ENCODE measurements at places on chromosomes 12 and 14.

DNA sequence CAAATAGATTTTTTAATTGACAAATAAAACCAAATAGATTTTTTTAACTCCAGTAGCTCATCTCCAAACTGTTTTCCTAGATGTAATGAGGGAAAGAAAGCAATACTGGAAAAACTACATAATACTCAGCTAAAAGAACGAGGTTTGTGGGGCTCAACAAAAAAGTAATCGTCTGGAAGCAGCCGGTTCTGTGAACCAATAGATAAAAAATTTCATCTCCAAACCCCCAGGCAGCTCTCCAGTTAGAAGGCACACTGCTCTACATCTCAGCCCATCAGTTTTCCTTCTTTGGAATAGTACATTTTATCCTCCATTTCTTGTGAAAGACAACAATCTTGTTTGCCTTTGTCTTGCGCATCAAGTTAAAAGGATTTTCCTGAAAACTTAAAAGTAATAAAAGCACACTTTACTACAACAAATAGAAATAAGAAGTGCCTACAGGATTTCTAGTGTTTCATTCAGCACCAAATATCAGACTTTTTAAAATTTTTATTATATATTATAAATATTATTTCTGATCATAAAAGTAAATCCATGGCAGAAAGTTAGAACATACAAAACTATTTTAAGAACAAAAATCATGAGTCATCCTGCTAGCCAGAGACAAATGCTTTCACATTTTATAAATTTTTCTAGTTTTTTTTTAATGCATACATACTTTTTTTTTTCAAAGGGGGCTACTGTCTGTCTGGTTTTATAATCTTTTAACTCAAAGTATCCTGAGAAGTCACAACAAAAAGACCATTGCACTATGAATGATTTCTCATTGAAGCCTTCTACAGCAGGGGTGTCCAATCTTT is 67.7 kb downstream of the EPS8 start:
- DNase-seq = no peak

DNA sequence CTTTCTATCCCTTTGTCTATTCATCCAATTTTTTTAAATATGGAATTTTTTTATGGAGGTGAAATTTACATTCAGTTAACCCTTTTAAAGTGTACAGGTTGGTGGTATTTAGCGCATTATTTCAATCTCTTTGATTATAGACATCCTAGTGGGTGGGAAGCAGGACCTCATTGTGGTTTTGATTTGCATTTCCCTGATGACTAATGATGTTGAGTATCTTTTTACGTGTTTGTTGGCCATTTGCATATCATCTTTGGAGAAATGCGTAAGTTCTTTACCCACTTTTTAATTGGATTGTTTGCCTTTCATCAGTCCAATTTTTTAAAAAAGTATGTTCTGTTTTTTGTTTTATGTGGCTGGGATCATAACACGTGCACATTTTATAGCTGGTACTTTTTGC is 20.8 kb downstream of the PAPLN start:
- DNase-seq = no peak

DNA sequence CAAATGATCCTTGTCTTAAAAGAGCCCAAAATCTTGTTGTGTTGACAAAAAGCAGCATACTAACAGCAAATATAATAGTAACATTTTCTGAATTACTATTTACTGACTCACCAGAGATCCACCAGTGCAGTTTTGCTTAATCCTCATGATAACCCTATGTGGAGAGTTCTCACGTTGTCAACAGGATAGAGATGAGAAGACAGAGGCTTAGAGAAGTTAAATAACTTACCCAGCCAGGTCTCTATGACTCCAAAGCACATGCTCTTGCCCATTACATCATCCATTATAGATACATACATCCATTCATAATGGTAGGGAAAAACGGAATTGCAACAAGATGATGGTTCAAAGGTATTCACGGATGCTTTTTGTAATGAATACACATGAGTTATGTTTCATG is 111.9 kb downstream of the PAX9 start:
- DNase-seq = no peak

- DNase-seq = no peak
These were observed 2.2 kb upstream of the RPS6KA5 start for GRCh38 chr14:91062600-91062999.

DNA sequence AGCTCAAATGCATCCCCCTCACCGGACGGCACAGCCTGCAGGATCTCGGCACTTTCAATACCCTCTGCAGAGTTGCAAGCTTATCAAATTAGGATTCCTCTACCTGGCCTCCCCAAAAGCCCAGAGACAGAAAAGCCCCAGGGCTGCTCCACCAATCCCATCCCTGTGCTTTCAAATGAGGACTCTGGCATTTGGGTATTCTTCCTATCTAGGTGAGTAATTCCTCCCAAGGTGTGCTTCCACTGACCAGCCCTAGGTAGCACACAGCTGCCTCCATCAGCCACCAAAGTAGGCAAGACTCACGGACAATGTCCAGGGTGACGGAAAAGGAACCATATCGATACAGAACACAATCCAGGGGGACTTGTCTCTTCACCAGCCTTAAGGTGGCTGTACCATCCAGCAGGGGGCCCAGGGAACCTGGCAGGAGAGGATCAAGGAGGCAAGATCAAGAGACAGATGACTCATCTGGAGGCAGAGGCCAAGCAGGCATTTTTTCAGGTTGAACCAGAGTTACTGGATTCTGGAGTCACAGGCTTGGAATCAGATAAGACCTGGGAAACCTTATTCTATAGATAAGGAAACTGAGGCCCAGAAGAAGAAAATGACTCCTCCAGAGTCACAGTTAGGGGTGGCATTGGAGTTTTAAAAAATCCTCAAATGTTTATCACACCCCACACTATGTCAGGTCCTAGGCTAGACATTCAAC is 9.9 kb downstream of the PMEL start:
- DNase-seq = peak; percentile 44

DNA sequence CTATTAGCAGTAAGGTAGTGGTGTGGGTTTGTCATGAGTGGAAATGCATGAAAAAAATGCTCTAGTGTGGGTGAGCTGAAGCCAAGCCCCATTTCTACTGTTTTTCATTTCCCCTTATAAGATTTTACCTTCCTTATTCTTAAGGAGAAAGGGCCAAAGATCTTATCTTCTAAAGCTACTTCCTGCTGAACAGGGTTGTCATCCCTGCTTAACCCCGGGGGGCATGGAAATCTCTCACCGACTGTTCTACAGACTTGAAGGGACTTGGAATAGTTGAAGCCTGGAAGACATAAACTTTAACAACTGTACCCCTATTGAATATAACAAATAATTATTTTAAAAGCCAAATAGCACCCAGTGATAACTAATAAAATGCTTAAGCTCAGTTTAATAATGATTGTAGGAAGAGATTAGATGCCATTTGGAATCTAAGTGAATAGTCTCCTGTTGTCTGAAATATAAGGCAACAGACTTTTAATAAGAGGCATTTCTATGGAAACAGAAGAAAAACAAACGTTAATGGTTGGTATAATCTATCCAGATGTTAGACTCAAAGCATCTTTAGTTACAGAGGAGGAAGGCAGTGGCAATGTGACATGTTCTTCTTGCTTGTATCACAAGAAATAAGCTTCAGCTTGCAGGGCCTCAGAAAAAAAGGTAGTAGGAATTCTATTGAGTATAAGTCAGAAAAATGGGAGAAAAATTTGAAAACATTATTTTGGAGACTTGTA is 1.8 kb upstream of the GMFB start:
- DNase-seq = no peak

GRCh38 chr12:46887870-46888269 is 62.1 kb upstream of the SLC38A4 start:
- no peak for DNase-seq

DNA sequence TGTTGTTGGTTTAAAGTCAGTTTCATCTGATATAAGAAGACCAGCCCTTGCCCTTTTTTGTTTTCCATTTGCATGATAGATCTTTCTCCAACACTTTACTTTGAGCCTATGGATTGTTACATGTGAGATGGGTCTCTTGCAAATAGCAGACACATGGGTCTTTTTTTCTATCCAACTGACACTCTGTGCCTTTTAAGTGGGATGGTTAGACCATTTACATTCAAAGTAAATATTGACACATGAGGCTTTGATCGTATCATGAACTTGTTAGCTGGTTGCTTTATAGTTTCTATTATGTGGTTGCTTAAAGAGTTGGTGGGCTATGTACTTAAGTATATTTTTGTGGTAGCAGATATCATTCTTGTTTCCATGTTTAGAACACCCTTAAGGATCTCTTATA is 213.4 kb upstream of the G2E3 start:
- DNase-seq = no peak

DNA sequence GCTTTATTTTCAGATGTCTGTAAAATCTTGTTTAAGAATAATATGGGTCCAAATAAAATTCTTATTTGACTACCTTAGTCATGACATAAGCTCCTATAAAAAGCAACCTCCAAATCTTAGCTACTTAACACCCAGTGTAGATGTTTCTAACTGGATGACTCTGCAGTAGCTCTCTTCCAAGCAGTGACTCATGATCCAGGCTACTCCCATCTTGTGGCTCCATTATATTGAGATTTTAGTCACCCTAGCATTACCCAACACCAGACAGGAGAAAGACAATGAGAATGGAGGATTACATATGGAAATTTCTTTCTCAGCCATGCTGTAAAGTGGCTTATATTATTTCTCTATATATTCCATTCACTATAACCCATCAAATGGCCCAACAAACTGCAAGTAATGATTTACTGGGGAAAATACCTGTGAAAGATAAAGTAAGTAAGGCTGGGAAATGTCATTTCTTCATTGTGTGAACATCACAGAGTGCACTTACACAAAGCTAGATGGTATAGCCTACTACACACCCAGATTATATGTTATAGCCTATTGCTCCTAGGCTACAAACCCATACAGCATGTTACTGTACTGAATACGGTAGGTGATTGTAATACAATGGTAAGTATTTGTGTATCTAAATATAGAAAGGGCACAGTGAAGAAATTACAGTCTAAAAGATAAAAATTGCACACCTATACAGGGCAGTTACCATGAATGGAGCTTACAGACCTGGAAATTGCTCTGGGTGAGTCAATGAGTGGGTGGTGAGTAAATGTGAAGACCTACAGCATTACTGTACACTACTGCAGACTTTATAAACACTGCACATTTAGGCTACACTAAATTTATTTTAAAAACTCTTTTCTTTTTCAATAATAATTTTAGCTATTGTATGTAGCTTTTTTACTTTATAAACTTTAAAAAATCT is 163.2 kb downstream of the DYRK2 start:
- DNase-seq = no peak

DNA sequence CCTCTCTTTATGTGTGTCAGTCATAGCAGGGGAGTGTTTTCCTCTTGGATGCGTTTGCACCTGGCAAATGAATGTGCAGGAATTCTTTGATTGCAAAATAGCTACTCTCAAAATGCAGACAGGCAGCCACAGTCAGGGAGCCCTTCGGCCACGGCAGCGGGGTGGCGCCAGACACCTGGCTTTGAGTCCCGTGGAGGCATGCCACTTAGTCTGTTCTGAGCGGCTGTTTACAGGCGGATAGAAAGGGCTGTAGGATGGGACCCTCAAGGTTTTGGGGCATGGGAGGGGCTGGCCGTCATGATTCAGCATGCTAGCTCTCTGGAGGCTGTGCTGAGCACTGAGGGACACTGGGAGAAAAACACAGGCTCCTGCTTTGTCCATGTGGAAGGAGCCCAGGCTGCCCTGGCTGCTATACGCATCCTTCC is 117.1 kb downstream of the SLC25A47 start:
- peak; percentile 8 for DNase-seq

DNA sequence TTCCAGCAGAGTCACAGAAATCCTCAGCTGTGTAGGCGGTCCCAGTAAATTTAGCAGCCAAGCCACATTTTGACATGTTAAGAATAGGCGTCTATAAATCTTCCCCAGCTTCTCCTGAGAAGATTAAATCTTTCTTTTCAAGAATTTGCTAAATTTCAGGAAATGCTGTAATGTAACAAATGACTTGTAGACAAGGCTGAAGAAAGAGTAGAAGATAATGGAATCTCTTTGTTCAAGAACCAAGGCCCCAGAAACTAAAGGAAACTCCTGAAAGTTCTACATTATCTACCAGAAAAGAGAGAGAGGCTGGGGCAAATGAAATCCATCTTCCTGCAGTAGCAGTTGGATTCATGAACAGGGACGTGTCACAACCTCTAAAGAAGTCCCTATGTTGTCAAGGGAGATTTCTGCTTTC is 760.3 kb downstream of the NOVA1 start:
- no peak for DNase-seq

DNA sequence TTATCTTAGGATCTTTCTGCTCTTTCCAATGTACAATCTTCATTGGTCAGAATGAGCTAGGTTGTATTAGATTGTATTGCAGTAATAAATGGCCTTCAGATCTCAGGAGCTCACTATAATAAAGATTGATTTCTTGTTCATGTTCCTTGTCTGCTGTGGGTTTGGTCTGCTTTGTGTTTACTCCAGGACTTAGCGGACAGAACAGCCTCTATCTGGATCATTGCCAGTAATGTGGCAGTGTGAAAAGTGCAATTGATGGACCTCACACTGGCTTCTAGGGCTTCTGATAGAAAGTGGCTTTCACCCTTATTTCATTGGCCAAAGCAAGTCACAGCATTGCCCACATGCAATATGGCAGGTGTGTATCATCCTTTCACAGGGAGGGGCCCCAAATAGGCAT is 81.2 kb downstream of the BTG1 start:
- DNase-seq = no peak

DNA sequence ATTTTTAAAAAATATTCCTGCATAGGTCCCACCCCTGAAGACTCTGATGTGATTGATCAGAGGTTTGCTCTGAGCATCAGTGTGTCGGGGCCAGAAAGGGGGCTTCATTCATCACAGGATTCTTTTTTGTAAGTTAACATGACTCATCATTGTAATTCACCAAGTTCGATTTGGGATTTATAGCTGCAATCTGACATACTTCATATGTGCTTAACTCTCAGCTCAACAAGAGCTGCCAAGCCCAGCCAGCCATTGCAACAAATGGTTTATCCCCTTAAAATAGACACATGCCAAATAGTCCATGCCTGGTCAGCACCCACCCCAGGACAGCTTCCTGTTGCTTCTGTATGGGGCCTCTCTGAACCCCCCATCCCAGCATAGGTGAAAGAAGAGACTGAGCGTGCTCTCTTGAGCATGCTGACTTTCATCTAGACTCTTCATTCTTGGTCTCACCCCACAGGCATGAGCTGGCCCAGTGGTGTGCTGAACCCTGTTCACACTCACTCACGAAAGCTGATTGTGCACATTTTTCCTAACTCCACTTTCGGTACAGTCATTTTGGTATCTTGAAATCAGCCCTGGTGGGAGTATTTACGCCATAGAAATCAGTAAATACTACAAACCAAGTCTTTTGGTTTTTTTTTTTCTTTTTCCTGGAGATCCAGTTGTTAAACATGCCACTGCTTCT is 101.4 kb downstream of the STAB2 start:
- no peak for DNase-seq

DNA sequence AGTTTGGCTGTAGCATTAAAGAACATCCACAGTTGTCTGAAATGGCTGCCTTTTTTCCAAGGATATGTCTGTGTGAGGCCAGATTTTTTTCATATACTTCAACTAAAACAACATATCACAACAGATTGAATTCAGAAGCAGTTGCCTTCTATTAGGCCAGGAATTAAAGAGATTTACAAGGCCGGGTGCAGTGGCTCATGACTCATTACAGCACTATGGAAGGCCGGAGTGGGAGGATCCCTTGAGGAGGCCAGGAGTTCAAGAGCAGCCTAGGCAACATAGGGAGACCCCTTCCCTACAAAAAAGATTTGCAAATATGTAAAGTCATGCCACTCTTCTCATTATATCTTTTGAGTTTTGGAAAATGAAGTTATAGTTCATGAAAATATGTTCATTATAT is 108.6 kb downstream of the KTN1 start:
- DNase-seq = no peak

- DNase-seq = no peak
These were observed 66.6 kb downstream of the DIO3 start for GRCh38 chr14:101627915-101628262.

Data from activated CD4-positive, alpha-beta T cell treated with anti-CD3 and anti-CD28 coated beads for 4 hours (primary cell).